Nephron progenitor cell (in vitro differentiated cells): ENCODE measurements at places on chromosomes 7 and 10.

GRCh38 chr7:117024811-117025210 lies 71.5 kb downstream of the ST7 start:
- DNase-seq: no peak

GRCh38 chr7:1243964-1244416 lies 11.3 kb downstream of the UNCX start:
- DNase-seq: peak; percentile 60

- no peak for DNase-seq
Measured at GRCh38 chr7:76272851-76273497, 29.5 kb upstream of the HSPB1 start.

- no peak for DNase-seq
Measured at GRCh38 chr10:86160890-86161585, 205.6 kb downstream of the GRID1 start.

- no peak for DNase-seq
Measured at GRCh38 chr7:115009139-115009538, 87.2 kb downstream of the MDFIC start.

DNA sequence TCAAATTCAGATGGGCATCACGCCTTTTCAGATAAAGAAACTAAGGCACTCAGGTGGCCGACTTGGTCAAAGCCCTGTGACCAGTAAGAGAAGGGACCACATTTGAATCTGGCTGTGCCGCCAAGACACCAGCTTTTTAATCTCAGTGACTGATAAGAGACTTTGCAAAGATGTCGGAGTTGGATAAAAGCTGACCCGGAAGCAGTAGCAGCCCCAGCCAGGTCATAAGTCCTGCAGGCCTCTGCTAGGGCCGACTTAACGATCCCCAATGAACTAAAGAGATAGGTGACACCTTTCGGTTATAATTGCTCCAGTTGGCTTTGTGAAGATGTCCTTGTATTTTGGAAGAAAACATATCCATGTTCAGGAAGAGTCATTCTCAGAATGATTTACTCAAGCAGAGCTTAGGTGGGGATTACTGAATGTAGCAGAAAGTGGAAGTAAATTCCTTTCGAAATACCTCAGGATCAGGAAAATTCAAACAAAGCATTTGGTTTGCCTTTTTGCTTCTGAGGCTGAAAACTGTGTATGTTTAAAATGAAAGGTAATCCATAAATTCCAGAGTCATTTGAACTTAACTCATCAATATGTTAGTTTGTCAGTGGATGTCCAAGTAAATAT lies 164.2 kb upstream of the PITRM1 start:
- DNase-seq: no peak

DNA sequence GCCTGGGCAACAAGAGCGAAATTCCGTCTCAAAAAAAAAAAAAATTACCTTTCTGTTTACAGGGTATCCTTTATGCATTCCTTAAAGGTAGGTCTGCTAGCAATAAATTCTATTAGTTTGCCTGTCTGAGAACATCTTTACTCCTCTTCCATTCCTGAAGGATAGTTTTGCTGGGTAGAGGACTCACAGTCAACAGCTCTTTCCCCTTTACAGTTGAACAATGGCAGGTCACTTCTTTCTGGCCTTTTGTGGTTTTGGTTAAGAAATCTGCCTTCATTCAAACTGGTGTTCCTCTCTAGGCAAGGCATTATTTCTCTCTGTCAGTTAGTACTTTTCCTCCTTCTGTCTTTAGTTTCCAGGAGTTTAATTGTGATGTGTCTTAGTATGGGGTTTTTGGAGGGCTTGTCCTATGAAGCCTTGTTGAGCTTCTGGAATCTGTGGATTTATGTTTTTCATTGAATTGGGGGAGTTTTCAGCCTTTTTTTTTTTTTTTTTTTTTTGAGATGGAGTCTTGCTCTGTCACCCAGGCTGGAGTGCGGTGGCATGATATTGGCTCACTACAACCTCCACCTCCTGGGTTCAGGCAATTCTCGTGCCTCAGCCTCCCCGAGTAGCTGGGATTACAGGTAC lies 4.8 kb upstream of the DNAAF5 start:
- DNase-seq: no peak

DNA sequence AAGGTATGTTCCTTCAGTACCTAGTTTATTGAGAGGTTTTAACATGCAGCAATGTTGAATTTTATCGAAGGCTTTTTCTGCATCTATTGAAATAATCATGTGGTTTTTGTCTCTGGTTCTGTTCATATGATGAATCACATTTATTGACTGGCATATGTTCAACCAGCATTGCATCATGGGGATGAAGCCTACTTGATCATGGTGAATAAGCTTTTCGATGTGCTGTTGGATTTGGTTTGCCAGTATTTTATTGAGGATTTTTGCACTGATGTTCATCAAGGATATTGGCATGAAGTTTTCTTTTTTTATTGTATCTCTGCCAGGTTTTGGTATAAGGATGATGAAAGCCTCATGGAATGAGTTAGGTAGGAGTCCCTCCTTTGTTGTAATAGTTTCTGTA lies 204.0 kb upstream of the GNAI1 start:
- DNase-seq: no peak

GRCh38 chr10:78937393-78937792 lies 131.4 kb upstream of the ZMIZ1 start:
- DNase-seq: no peak

DNA sequence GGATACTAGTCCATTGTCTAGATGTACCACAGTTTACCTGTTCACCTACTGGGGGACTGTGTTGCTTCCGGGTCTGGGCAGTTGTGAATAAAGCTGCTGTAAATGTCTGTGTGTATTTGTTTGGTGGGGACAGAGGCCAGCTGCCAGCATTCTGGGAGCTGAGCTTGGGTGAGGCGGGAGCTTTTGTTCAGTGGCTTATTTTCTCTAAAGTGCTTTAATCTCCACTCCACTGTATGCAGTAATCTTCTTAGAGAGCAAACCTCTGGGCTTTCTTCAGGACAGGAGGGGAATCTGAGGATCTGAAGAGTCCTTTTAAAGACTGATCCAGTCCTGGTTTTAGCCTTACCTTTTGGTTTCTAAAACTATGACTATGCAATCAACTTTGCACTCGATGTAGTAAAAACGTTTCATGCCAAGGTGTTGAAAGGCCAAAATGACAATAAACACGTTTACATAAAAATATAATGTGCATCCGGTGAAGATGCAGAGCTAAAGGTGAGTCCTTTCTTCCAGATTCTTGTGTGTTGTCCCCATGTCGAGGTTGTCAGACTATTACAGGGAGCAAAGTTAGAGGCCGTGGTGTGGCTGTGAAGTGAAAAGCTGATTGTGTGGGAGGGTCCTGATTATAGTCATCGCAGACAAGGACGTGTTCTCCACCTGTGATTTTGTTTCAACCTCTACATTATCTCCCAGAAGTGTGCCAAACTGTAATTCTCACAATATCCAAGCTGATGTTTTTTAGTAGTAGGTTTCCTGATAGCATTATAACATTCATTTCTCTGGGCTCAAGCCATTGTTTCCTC lies 279.8 kb downstream of the CAMK1D start:
- no peak for DNase-seq
